Mucosa of descending colon (tissue), 3 donors: ENCODE measurements at places on chromosomes 1 and 21. TPM values are rescaled to one million over a fixed set of nuclear protein-coding genes. Genes with fewer than 3 reads are reported as not detected.

Gene CFHR1
- total RNA-seq: 0.43 TPM

Gene VCAM1
- total RNA-seq: 9.4 TPM

Gene SEC16B
- total RNA-seq: 2.4 TPM

Gene TRIM46
- 0.76 TPM for total RNA-seq

Gene S100A7A
- total RNA-seq: not detected

Gene LCE2C
- not detected for total RNA-seq

Gene LRRN2
- 26.4 TPM for total RNA-seq

Gene S100A4
- 28.9 TPM for total RNA-seq

Gene LIN28A
- total RNA-seq: not detected

Gene LRRC38
- not detected for total RNA-seq

Gene CAMK1G
- total RNA-seq: not detected

Gene PDE4DIP
- total RNA-seq: 62.1 TPM

Gene KCTD3
- total RNA-seq: 43.1 TPM

Gene HES3
- total RNA-seq: not detected

Gene PADI1
- 0.65 TPM for total RNA-seq

Gene PERM1
- 0.24 TPM for total RNA-seq

Gene KIAA1614
- total RNA-seq: 2.0 TPM

Gene BTBD19
- 4.4 TPM for total RNA-seq

Gene AIM2
- 1.0 TPM for total RNA-seq

Gene KRTAP19-3
- not detected for total RNA-seq

Gene CFHR3
- not detected for total RNA-seq

Gene EPHA2
- 36.8 TPM for total RNA-seq

Gene RAD54L
- total RNA-seq: 3.6 TPM

Gene NUF2
- 1.0 TPM for total RNA-seq

Gene LPAR3
- total RNA-seq: 2.5 TPM

Gene ERICH3
- 0.14 TPM for total RNA-seq

Gene EVI5
- 32.3 TPM for total RNA-seq

Gene SH2D5
- total RNA-seq: 0.07 TPM

Gene XKR8
- 9.1 TPM for total RNA-seq

Gene GPR161
- total RNA-seq: 4.2 TPM

Gene CDC42BPA
- total RNA-seq: 70.7 TPM

Gene F11R
- 157 TPM for total RNA-seq

Gene AADACL4
- not detected for total RNA-seq

Gene ORC1
- total RNA-seq: 2.1 TPM

Gene OR2C3
- total RNA-seq: not detected

Gene DNASE2B
- 0.87 TPM for total RNA-seq

Gene FBLIM1
- total RNA-seq: 268 TPM

Gene OR2T2
- total RNA-seq: not detected

Gene FCGR2B
- 18.7 TPM for total RNA-seq

Gene TESK2
- total RNA-seq: 10.8 TPM

Gene ANKRD45
- 0.55 TPM for total RNA-seq

Gene GUCA2A
- 2,800 TPM for total RNA-seq

Gene BRDT
- not detected for total RNA-seq

Gene S100A12
- total RNA-seq: 0.87 TPM

Gene RAB42
- total RNA-seq: 5.9 TPM
